Left lung (tissue), 14 donors: ENCODE measurements at places on chromosomes 6 and 20. TPM values are rescaled to one million over a fixed set of nuclear protein-coding genes. Genes with fewer than 3 reads are reported as not detected.

The ITPR3 gene
- 72.1 TPM for polyA plus RNA-seq

DNA sequence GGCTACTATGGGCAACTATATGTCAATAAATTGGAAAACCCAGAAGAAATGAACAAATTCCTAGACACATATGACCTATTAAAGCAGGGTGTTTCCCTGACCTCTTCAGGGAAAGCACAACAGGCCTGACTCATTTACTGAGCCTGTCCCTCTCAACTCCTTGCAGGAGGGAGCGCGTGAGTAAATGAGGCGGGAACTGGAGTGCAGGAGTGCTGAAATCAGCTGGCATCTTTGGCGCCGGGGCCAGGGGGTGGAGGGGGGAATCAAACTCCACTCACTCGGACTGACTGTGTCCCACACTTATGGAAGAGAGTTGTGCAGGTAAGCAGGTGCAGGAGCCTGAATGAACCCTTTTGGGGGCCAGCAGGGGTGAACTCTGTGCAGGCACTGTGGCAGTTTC, 671.2 kb upstream of the PTCHD4 start:
- DNase-seq = peak; percentile 42

DNA sequence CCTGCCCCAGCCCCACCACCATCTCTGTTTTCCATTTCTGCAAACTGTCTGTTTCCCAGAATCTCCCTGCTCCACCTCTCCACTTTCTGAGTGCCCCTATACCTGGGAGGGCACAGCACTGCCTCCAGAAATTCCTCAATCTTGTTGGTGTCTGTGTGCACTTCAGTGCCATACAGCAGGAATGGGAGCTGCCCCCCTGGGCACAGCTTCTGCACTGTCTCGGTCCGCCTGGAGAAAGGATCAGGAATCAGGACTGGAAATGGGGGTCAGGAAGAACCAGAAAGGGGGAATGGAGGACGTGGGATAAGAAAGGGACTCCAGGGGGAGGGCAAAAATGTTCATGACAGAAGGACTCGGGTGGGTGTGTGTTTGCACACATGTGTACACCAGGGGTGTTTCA, 2.6 kb downstream of the CLIC1 start:
- DNase-seq = no peak

DNA sequence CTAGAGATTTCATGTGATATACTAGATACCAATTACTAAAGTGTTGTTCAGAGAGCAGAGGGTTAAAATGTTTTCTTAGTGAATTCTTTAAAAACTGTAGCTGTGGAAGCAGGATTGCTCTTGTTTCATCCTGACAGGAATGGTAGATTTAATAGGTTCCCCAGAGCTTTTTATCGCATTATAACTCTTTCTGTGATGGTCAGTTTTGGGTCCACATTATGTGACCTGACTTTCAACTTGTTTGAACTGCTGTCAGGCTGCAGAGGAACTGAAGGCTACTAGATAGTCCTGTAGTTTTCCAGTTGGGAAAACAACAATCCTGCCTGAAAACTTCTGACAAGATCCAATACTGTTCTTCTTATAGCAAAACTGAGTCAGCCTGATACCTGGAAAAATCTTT, 329.3 kb upstream of the FLRT3 start:
- DNase-seq = no peak
